ENCODE measurements at places on chromosomes 5 and 9.

GRCh38 chr9:71120501-71121247, 747 bp downstream of the TRPM3 start:
- DNase-seq, result no peak

DNA sequence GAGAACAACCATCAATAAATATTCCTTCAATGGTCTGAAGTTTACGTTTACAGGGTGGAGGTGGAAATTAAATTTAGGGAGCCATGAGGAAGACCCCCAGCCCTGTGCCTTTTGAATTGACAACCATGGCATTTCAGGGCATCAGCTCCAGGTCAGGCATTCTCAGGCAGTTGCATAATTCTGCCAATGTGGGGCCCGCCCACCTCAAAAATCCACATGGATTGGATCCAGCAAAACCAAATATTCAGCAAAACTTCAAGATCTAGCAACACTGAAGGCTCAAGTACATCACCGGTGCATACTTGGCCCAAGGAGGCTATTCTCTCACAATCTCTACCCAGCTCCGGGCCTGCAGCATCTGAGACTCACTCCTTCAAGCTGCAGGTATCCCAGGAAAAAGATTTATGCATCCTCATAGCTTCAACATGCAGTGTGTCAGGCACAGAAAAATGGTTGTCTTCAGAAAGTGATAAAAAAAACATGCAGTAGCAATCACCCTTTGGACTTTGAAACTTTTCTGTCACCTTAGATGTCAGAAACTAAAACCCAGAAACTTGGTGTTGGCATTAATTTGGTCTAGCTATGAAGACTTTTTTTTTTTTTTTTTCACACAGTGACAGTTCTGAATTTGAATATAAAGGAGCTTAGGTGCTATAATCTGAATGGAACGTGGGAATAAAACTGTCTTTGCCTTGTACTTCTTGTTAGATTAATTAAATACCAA, 21.4 kb upstream of the ANXA2R start:
- peak; percentile 43 for DNase-seq

- DNase-seq, result peak; percentile 31
These were observed 50.9 kb upstream of the FAM169A start for GRCh38 chr5:74916831-74917710.

GRCh38 chr5:143117821-143118220, 285.7 kb downstream of the NR3C1 start:
- DNase-seq, result no peak

GRCh38 chr5:76683816-76684731, 31.9 kb upstream of the F2R start:
- peak; percentile 36 for DNase-seq

- no peak for DNase-seq
These were observed 1193.2 kb upstream of the NUDT12 start for GRCh38 chr5:104755806-104756205.

DNA sequence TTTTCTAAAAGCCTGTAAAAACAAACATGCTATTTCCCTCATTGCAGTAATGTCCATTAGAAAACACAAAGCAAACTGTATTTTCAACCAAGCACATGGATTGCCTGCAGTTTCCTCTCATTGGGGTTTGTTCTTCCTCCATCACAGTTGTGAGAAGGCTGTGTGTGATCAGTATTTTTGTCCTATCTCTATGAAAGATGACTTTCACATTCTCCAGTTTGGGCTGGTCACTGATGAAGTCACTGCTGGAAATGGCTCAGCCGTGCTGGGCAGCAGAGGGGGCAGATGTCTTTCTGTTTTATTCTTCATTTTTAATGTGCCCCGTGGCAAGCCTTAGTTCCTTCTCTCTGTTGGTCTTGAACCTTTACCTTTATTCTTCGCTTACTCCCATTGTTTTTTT, 288.9 kb upstream of the MPDZ start:
- DNase-seq, result no peak

DNA sequence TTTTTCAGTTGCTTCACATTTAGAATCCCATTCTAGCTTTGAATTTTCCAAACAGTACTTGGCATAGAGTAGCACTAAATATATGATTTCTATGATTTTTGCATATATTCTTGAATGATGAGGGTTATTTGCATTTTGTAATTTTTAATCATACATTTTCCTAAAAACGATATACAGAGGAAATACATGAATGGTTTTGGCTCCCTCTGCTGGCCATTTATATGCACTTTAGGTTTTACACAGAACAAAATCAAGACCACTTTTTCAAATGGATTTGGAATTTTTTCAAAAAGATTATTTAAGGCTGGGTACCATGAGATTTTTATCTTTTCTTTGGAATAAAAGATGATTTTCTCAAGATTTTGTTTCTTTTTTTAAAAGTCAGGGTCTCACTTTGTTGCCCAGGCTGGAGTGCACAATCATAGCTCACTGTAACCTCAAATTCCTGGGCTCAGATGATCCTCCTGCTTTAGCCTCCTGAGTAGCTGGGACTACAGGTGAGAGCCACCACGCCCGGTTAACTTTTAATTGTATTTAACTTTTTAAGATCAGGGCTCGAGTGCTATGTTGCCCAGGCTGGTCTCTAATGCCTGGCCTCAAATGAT, 16.7 kb upstream of the COMMD10 start:
- DNase-seq, result peak; percentile 53

DNA sequence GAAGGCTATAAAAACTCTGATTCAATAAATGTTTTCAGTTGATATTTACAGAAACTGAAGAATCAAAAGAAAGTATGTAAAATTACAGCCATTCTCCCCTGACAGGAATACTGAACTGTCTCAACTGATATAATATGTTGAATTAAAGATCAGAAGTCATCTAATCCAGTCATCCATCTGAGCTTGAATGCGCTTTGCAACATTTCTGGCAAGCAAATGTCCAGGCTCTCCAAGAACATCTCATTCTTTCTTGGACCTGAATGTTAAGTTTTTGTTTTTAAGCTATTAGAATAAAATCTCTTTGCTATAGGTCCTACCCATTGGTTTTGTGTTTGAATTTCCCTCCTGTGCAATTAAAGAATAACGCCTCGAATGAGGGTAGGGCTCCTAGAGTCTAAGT, 120.5 kb downstream of the MPDZ start:
- DNase-seq, result no peak

DNA sequence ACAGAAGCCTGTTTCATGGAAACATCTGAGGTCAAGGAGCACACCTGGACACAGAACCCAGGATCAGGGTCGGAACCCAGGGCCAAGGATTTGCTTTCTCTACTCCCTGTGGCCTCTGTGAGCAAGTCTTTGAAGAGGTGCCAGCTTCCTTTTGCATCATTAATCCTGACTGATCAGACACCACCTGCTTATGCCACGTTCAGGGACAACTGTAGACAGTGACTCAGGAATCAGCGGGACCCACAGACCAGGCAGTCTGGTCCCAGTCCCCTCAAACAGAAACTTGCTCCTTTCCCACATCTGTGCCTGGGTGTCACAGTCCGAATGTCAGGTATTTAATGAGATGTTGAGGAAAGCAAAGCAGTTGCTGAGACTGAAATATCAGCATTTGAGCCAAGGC, 154.8 kb downstream of the SGCD start:
- no peak for DNase-seq

DNA sequence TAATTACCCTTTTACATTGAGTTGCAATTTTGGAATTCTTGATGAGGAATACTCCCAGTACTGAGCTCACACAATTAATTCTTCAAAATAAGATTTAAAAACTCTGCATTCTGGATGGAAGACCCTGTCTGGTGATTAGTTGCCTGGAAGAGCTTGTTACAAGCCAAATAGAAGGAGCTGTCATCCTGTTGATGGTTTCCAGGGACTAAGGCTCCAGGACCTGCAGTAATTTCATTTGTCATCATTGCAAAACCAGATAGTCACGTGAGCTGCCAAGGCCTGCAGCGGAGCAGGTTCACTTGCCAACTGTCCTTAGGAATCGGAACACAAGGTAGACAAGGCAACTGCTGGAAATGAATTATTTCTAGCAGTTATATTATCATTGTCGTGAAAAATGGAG, 597.7 kb downstream of the CCDC171 start:
- DNase-seq, result no peak

DNA sequence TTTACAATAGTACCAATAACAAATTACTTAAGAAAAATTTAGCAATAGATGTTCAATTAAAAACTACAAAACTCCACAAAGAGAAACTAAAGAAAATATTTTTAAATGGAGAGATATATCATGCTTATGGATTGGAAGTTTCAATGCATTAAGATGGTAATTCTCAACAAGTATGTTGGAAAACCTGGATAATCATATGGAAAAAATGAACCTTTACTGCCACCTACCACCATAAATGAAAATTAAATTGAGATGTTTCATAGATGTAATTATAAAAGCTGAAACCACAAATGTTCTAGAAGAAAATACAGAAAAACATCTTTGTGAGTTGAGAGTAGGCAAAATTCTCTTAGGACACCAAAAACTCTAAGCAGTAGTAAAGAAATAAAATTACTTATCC, 121.7 kb downstream of the ANKRD18B start:
- DNase-seq, result no peak

DNA sequence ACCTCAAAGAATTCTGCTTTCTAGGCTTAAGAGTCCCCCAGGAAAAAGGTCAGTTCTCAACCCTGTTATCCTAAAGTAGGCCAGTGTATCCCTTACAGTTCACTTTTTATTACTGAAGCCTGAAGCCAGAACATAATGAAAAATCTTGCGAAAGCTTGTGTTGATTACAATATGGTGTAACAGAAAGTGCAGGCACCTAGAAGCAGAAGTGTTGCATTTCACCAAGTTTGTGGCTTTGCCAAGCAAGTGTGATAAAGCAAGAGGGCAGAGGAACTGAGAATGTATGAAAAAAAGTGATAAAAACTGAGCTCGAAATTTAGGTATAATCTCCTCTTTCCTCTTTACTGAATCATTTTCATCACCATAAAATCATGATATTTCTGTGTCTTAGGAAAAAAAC, 26.2 kb downstream of the AGTPBP1 start:
- DNase-seq, result no peak

DNA sequence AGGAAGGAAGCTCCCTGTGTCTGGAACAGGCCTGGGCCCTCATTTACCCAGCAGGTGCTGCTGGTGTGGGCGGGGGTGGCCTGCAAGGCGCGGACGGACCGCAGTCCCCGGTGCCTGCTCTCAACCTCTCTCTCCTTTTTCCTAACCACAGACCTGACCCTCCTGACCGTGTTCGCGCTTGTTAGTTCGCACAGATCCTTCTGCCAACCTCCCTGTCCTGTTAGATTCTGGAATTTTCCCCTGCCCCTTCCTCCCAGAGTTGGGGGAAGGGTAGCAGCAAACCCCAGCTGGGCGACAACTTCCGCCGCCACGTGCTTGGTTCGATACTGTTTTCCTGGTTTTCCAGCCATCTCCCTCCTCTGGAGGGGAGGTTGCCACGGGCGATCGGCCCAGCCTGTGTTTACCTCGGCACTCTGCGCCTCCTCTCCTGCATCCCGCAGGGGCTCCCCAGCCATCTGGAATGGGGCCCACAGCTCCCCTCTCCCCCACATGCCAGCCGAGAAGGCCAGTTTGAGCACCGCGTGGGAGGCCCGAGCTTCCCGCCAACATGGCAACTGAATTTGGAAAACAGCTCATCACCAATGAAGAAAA, 70.8 kb upstream of the UNC5A start:
- no peak for DNase-seq

All from fibroblast of skin of right biceps (primary cell).